ENCODE measurements at places on chromosomes 2 and 18.

DNA sequence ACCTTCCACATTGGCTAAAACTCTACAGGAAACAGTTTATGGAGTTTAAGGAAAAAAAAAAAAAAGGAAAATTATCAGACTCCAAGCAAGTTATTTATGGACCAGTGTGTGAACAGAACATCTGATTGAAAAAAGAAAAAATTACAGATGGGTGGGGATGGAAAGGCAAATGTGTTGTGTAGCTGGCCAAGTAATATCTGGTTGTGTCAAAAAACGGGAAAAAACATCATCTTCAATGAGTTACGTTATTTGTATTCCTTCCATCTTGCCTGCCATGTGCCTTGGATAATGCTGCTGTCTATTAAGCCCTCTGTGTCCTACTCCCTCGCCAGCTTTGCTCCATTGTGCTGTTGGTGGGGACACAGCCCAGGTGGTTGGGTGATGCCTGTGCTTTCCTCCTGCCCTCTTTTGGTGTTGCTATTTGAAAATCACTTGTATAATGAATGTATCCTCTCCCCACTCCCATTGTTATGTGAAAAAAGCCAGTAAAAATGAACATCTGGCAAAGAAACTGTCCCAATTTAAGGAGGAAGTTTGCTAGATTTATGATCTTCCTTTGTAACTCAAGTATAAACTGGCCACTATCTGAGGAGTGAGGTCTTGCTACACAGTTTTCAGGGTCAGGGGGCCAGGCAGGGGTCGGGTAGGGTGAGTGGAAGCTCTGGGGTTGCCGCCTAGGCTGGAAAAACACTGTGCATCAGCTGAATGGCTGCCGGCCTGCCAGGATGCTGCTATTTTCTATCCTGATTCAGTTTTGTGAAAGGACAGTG is 155.9 kb downstream of the FMNL2 start:
- no peak for DNase-seq

- DNase-seq: no peak
These were observed 16.5 kb downstream of the PTPN2 start for GRCh38 chr18:12867441-12868123.

DNA sequence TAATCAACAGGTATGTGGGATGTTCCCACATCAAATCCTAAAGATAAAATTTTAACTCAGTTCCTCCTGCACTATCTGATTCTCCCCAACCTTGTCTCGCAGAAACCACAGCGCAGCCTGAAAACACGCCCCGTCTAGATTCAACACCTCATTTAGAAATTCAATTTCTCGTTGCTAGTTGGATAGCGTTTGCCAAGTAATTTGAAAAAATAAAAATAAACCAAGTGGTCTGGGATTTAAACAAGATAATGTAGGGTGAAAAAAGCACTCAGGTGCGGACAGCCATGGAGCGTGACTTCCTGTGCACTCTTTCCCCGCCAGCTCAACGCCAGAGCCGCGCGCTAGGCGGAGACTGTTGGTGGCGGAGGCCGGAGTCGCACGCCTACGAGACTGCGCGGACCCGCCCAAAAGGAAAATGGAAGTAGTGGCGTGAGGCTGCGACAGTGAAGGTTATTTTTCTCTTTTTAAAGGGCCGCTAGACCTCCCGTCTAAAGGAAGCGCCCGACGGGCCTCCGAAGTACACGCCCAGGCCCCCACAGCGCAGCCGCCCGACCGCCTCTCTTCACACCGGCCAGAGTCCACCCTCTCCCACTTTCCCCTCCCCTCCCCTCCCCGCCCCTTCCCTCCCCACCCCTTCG is 615 bp upstream of the CCNT2 start:
- DNase-seq: no peak

GRCh38 chr2:212935752-212936151 is 215.7 kb downstream of the IKZF2 start:
- DNase-seq: no peak

DNA sequence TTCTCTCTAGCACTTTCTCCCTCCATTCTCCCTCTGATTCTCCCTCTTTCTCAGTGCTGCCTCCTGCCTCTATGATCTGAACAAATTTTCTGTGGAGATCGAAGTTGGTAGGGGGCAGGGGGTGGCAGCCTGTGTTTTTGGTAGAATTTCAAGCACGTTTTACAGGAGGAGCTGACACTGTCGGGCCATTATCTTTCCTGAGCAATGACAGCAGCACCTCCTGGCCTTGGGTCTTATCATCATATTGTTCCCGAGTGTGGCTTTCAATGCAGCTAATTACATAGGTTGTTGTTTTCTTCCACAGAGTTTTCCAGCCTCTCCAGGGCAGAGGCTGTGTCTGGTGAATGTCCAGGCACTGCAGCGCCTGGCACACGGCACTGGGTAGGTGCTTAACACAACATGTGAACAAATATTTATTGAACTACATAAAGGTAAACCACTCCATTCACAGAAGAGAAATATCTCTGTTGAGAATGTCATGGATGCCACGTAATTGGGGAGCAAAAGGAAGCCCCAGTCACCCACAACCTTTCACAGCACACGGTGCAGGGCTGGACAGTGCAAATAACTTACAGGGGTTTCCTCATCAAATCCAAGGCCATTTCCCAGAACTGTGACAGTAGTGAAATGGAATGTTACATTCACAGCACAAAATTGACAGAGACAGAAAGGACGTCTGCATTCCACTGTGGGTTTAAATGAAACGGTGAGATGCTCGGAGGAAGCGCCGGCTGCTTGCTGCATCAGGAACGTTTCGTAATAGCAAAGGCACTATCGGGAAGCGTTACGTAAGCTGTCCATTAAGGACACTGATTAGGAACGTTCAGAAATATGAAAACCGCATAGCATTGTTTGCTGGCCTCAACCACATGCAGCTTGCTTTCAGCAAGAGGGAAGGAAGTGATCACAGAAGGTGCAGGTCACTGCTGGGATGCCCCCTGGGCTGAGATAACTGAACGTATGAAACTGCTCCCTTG is 6.5 kb upstream of the KCNG2 start:
- peak; percentile 91 for DNase-seq

DNA sequence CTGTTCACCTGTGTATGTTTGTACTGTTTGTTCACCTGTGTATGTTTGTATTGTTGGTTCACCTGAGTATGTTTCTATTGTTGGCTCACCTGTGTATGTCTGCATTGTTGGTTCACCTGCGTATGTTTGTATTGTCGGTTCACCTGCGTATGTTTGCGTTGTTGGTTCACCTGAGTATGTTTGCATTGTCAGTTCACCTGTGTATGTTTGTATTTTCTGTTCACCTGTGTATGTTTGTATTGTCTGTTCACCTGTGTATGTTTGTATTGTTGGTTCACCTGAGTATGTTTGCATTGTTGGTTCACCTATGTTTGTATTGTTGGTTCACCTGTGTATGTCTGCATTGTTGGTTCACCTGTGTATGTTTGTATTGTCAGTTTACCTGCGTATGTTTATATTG is 14.6 kb downstream of the ADI1 start:
- DNase-seq: no peak

DNA sequence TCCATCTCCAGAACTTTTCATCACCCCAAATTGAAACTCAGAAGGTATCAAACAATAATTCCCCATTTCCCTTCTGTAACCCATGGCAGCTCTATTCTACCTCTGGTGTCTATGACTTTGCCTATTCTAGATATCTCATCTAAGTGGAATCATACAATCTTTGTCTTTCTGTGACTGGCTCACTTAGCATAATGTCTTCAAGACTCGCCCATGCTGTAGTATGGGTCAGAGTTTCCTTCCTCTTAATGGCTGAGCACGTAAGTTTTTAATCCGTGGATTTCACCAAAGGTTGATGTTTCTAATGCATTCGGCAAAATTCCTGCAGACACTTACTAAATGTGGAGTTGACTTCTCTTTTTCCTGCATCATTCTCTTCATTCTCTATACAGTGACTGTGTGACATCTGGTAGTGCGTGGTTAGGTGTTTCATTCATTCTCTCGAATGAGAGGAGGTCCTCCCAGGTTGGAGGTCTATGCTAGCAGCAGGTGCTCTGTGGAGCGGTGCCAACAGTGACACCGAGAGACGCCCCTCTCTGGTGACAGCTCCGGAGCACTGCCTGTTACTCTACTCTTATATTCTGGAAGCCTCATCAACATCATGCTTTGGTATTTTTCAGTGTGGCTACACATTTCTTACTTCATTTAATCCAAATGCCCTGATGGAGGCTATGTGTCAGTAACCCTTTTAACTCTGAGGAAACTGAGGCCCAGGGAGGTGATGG is 50.1 kb downstream of the ATOH8 start:
- DNase-seq: no peak

DNA sequence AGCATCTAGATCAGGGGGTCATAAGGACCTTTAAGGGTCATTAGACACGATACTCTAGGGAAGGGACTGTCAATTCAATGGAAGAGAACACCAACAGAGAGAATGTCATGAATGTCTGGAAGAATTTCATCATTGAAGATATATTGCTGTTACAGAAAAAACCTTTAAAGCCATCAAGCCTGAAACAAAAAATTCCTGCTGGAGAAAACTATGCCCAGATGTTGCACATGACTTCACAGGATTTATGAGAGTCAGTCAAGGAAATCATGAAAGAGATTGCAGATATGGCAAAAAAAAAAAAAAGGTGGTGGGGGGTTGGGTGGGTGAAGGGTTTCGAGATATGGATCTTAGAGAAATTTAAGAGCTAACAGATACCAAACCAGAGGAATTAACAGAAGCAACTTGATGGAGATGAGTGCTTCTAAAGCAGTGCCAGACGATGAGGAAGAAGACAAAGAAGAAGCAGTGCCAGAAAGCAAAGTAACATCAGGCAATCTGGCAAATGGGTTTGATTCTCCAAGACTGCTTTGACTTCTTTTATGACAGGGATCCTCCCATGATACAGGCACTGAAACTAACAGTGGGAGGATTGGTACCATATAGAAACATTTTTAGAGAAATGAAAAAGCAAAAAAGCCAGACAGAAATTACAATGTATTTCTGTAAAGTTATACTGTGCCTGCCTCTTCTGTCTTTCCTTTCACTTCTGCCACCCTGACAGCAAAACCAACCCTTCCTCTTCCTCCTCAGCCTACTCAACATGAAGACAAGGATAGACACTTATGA is 28.5 kb downstream of the MAP4K3 start:
- DNase-seq: peak; percentile 40

DNA sequence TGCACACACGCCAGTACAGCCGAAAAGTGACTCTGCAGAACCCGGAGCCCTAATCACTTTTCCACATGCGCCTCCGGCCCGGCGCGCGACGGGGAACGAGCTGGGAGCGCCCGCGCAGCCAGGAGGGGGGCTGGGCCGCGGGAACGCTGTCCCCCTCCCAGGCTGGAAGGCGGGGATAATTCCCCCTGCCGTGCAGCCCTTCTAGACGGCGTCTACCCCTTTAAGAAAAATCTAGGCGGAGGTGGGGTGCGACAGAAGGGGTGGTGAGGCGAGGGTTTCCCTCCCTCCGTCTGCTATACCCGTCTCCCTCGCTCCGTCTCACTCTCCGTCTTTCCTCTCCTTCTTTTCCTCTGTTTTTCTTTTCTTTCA is 2.4 kb downstream of the CYP26B1 start:
- DNase-seq: no peak

Measured in fibroblast of skin of left quadriceps (primary cell).